AG04450 (cell line): ENCODE measurements at places on chromosomes 7 and 10. TPM values are rescaled to one million over a fixed set of nuclear protein-coding genes. Genes with fewer than 3 reads are reported as not detected.

CHAT gene
- polyA plus RNA-seq: not detected in 2 replicates

PNLIPRP3 gene
- not detected in 2 replicates for polyA plus RNA-seq

NUPR2 gene
- not detected in 2 replicates for polyA plus RNA-seq

CELF2 gene
- 20.9 and 24.7 TPM in 2 replicates for polyA plus RNA-seq

ITPRID1 gene
- polyA plus RNA-seq: not detected in 2 replicates

OR2AE1 gene
- not detected in 2 replicates for polyA plus RNA-seq

FFAR4 gene
- polyA plus RNA-seq: not detected in 2 replicates

SGCE gene
- 76.1 and 76.7 TPM in 2 replicates for polyA plus RNA-seq

TAS2R16 gene
- polyA plus RNA-seq: not detected in 2 replicates

FIGNL1 gene
- 7.1 and 9.5 TPM in 2 replicates for polyA plus RNA-seq

GPR85 gene
- polyA plus RNA-seq: 5.0 and 6.6 TPM in 2 replicates

TAS2R41 gene
- polyA plus RNA-seq: not detected in 2 replicates

FIS1 gene
- 170 and 198 TPM in 2 replicates for polyA plus RNA-seq

AP3M1 gene
- 52.0 and 70.7 TPM in 2 replicates for polyA plus RNA-seq

SPDYE16 gene
- not detected in 2 replicates for polyA plus RNA-seq

NEBL gene
- polyA plus RNA-seq: 0.04 and 0.10 TPM in 2 replicates

DYDC2 gene
- polyA plus RNA-seq: not detected in 2 replicates

CPA5 gene
- 0.14 and 0.16 TPM in 2 replicates for polyA plus RNA-seq

WDFY4 gene
- polyA plus RNA-seq: not detected in 2 replicates

INSYN2A gene
- polyA plus RNA-seq: 0.35 and 0.36 TPM in 2 replicates

RNLS gene
- polyA plus RNA-seq: 6.1 and 8.0 TPM in 2 replicates

ALOX5 gene
- not detected in 2 replicates for polyA plus RNA-seq

PON1 gene
- polyA plus RNA-seq: not detected in 2 replicates

TCTN3 gene
- polyA plus RNA-seq: 51.3 and 55.3 TPM in 2 replicates

FAS gene
- 67.0 and 78.4 TPM in 2 replicates for polyA plus RNA-seq

PITX3 gene
- polyA plus RNA-seq: not detected in 2 replicates

ITIH2 gene
- polyA plus RNA-seq: not detected in 2 replicates

ZNF425 gene
- 1.8 and 2.1 TPM in 2 replicates for polyA plus RNA-seq

GBX1 gene
- not detected in 2 replicates for polyA plus RNA-seq

ITGA8 gene
- polyA plus RNA-seq: 0.20 and 0.25 TPM in 2 replicates

OR6V1 gene
- polyA plus RNA-seq: not detected in 2 replicates

LRRN3 gene
- 8.3 and 12.0 TPM in 2 replicates for polyA plus RNA-seq

ANKRD7 gene
- polyA plus RNA-seq: 0.30 and 0.50 TPM in 2 replicates

THNSL1 gene
- polyA plus RNA-seq: 1.8 and 2.8 TPM in 2 replicates

OPN4 gene
- polyA plus RNA-seq: not detected in 2 replicates

REPIN1 gene
- polyA plus RNA-seq: 28.4 and 38.3 TPM in 2 replicates

ANAPC16 gene
- polyA plus RNA-seq: 51.1 and 67.0 TPM in 2 replicates

PTPN20 gene
- polyA plus RNA-seq: not detected in 2 replicates

TMEM72 gene
- polyA plus RNA-seq: not detected in 2 replicates
